ENCODE measurements at places on chromosomes 13 and 19.

DNA sequence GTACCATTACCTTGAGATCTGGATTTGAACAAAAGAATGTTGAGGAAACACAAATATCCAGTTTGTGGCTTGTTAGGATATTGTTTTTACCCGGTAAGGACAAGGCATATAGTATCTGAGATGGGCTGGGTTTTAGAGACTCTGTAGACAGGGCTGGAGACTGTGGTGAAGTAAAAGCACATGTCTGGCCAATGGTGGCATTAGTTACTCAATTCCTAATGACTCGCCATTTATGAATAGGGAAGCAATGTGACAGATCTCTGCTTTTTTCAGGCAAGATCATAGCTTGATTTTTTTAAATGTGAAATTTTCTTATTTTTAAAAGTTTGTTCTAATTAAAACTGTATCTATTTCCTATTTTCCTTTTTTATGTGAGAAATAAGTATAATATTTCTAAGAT lies 371.1 kb upstream of the SPRY2 start:
- no peak for DNase-seq

GRCh38 chr19:12840091-12841079 lies 2.1 kb downstream of the MAST1 start:
- no peak for DNase-seq

DNA sequence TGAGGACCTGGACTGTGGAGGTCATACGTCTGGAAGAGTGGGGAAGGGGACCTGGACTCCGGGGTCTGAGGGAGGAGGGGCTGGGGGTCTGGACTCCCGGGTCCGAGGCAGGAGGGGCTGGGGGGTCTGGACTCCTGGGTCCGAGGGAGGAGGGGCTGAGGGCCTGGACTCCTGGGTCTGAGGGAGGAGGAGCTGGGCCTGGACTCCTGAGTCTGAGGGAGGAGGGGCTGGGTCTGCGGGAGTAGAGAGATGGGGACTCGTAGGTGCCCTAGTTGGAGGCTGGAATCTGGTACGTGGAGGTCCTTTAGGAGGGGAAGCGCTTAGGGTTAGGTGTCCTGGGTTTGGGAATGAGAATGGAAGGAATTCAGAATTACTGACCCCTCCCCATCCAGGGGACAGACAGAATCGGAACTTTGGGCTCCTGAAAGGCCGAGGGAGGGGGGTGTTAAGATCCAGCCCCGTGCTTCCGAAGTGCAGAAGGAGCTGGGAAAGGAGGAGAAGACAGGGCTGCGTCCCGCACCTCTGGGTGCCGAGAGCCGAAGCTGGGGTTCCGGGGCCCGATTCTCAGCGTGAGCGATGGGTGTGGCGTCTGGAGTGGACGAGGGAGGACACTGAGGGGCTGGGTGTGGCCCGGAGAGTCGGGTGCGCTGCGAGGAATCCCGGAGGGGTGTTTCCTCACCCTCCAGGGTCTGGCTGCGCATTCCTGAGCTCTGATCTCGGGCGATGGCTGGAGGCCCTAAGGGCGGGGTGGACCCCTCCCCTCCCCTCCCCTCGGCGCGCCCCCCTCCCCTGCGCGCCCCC lies 608 bp downstream of the MYADM start:
- DNase-seq: peak; percentile 23

- no peak for DNase-seq
These were observed 360.0 kb downstream of the DCT start for GRCh38 chr13:94119360-94119936.
